ENCODE measurements at places on chromosomes 6 and 20. TPM values are rescaled to one million over a fixed set of nuclear protein-coding genes. Genes with fewer than 3 reads are reported as not detected.

DNA sequence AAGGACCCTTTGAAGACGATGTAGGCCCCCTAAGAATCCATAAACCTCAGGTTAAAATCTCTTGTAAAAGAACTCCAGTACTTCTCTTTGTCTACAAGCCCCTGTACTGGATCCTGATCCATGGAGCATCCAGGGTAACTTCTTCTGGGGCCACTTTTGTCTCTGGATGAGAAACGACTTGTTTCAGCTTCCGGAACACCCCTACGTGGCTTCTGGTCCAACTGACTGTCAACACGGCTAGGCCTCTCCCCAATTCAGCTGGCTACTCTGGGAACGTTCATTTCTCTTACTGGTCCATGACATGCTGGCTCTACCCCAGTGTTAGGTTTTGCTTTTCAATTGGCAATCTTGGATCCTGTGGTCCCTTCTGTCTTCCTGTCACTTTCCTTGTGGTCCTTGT lies 198.0 kb downstream of the BACH2 start:
- DNase-seq, result no peak

GRCh38 chr6:17901493-17901892 lies 85.9 kb downstream of the KIF13A start:
- no peak for DNase-seq

Gene FAM209B
- 1.3 TPM for total RNA-seq

Gene IP6K3
- total RNA-seq, result not detected

Gene SIGLEC1
- not detected for total RNA-seq

Gene CFB
- 0.64 TPM for total RNA-seq

Gene ZNF391
- 1.0 TPM for total RNA-seq

Gene SOX18
- not detected for total RNA-seq

Gene OSER1
- 137 TPM for total RNA-seq

DNA sequence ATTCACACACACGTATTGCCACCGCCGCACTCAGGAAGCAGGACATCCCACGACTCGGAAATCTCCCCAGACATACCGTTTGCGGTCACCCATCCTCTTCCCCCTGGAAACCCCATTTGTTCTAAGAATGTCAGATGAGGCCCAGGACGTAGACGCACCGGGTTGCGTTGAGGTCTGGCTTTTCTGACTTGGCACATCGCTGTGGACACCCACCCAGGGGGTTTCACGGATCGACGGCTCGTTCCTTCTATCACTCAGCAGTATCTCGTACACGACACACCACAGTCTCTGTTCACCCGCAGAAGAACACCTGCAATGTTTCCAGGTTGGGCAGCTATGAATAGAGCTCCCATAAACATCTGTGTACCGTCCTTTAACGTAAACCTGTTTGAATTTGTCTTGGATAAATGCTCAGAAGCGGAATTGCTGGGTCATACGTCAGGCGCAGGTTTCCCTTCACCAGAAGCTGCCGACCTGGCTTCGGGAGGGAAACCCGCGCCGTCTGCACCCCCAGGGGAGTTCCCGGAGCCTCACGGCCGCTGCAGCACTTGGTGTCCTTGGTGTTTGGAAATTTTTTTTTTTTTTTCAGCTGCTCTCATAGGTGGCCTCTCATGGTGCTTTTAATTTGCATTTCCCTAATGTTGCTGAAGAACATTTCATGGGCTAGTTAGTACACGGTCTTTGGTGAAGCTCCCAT lies 9.3 kb upstream of the EEF1A2 start:
- DNase-seq, result no peak

- no peak for DNase-seq
Observed at GRCh38 chr6:169248521-169248971, 5.1 kb downstream of the THBS2 start.

GRCh38 chr6:22807261-22807660 lies 237.9 kb downstream of the HDGFL1 start:
- DNase-seq, result no peak

Gene NRSN1
- total RNA-seq, result not detected

Gene PTK6
- 0.20 TPM for total RNA-seq

Gene BHLHE23
- total RNA-seq, result not detected

DNA sequence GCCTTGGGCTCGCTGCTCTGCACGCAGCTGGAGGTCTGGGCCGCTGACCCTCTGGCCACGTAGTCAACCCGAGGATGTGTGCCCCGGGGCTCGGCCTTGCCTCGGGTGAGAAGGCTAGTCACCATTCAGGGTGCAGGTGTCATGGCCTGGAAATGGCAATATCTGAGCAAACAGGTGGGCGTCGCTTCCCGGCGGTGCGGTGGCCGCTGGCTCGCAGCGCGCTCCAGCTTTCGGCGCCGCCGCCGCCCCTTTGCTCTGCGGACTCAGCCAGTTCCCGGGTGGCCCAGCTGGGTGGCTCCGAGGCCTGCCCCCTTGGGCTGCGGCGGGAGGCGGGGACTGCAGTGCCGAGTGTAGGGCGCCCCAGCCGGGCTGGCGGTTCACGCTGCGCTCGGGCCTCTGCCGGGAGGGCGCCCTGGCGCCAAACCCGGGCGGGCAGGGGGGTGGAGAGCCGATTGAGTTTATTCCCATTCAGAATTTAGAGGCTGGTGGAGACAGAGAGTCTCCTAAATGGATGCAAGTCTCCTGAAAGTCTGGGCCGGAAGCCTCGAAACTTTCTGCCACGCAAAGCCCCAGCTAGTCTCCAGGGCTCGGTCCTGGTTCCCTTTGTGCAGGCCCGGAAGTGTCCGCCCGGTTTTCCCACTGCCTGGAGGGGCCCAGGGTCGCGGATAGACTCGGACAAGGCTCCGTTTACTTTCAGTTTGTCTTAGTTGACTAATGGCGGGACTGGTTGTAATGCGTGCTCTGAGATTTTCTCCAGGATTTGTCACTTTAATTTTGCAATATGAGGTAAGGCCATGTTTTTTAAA lies 11.3 kb upstream of the TFAP2A start:
- no peak for DNase-seq

GRCh38 chr6:13507306-13507860 lies 20.0 kb upstream of the GFOD1 start:
- no peak for DNase-seq

- DNase-seq, result no peak
Observed at GRCh38 chr6:77456531-77457248, 6.6 kb downstream of the HTR1B start.

GRCh38 chr6:2952557-2953095 lies 18.7 kb downstream of the SERPINB6 start:
- peak; percentile 35 for DNase-seq

Gene L3MBTL1
- 17.2 TPM for total RNA-seq

GRCh38 chr6:81561731-81562130 lies 190.8 kb downstream of the TENT5A start:
- DNase-seq, result no peak

Gene PLTP
- 0.67 TPM for total RNA-seq

Gene SNAI1
- total RNA-seq, result 1.4 TPM

DNA sequence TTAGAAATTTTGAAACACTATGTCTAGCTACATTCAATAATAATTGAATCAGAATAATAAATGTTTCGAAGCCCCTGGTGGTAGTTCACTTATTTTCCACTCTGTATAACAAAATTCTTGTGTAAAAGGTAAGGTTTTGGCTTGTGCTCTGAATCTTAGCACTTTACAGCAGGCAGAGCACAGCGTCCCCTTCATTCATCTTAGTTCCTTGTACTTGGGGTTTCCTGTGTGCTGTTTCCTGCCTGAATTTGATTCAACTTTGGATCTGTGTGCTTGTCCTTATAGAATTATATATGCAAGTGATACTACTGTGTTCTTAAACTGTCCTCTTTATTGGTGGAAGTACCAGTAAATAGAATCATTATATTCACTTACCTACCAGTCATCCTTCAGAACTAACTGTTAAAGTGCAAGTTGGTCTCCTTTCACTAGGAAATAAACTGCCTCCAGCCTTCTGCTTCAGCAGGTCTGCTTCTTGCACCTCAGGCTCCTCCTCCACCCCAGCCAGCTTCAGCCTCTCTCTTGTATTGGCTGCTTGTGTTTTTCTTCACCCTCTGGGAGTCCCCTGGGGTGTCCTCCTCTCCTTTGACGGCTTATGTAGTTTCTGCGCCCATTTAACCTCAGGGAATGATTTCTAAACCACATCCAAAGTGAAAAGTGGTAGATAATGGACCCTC lies 28.8 kb upstream of the TULP4 start:
- peak; percentile 42 for DNase-seq

DNA sequence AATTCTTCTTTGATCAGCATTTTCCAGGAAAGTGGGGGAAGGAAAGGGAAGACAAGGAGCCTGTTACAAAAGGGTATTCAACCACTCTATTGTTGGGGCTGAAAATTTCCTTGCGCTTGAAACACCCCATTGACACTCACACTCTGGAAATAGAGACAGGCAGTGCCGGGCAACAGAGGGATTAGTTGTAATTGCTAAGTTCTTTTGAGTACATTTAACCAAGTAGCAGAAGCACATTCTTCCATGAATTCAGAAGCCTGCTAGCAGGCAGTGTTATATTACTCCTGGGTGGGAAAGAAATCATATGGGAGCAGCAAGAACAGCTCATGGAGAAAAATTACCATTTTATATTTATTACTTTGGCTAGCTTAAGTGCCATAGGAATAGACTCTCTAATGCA lies 745.5 kb downstream of the C6orf118 start:
- no peak for DNase-seq

DNA sequence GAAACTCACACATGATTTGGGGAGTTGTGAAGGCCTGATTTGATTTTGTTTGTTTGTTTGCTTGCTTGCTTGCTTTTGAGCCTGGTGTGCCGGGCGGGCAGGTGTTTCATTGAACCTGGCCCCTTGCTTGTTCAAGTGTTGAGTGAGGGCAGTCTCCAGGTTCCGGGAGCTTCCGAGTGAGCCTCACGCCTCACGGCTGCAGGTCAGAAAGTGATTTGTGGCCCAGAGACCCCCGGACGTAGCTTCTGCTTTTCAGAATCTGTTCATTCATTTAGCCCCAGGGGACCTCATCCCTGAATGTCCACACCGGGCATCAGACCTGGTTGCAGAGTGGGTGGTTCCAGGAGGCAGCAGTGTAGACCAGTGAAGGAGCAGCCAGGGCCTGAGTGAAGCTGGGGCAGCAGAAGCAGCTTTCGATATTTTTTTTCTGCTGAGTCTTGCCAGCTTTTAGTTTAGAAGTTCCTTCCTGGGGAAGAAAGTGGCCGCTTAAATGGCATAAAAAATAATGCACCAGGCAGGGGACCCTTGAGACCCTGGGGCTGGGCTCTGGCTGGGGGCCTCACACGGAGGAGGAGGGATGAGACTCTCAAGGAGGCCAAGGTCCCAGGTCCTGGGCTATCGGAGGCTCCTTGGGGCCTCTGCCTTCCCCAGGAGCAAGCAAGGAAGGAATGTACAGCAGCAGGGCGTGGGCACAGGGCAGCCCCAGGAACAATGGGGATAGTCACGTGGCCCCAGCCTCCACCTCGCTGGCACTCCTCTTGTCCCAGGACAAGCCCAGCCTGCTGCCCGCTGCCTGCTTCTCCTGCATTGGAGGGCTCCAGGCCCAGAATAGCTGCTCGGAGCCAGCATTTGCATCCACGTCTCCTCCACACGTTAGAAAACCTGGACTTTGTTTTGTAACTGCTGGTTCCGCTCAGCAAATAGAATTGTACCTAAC lies 89.2 kb upstream of the BHLHE23 start:
- no peak for DNase-seq

GRCh38 chr20:18397030-18397429 lies 69.8 kb downstream of the DZANK1 start:
- DNase-seq, result no peak

GRCh38 chr20:17843246-17844132 lies 125.1 kb downstream of the SNX5 start:
- DNase-seq, result no peak

- DNase-seq, result no peak
Observed at GRCh38 chr6:92701425-92702096, 717.8 kb downstream of the EPHA7 start.

DNA sequence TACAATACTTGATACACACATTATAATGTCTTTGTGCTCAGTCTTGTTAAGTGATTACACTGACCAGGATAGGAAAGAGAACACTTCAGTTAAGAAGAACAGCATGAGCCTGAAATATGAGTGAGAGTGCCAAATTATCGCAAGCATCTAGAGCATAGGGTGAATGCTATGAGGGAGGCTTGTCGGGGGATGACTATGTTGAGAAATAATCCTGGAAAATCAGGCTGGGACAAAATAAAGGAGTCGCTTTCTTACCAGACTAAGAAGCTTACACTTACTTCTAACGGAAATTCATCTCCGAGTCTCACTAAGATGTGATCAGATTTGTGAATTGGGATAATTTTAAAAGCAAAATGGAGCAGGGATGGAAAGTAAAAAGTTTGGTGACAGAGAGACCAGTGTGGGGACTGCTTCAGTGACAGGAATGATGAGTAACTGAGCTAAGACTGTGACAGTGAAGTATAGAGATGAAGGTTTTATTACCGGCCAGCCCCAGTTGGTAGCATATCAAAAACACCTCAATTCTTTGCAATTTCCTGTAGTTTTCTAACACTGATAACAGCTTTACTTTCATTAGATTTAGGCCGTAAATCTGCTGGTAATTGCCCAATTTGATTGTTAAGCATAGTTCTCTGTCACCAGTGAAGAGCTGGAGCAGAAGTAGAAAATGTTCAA lies 48.4 kb upstream of the DEFB112 start:
- no peak for DNase-seq

DNA sequence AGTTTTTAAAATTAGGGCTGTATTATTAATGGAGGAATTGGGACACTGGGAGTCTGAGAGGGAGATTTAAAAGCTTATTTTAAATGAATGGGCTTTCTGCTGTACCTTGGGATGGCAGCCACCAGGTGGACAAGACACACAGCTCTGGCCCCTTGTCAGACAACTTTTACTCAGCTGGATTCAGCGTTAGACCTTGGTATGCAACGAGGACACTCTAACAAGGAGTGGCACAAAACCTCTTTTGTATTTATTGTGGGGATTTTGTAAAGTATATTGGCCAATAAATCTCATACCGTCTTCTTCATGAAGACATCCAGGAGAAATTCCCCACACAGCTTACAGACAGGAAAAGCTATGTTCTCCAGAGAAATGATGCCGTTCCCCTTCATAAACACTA lies 105.7 kb downstream of the LCA5 start:
- no peak for DNase-seq

- no peak for DNase-seq
Observed at GRCh38 chr6:170372380-170373325, 66.1 kb downstream of the FAM120B start.

- peak; percentile 55 for DNase-seq
Observed at GRCh38 chr20:49323622-49324238, 45.9 kb upstream of the ZNFX1 start.

Data from CD4-positive, CD25-positive, alpha-beta regulatory T cell (primary cell).